ENCODE measurements at places on chromosomes 16 and 17.

- DNase-seq = no peak
These were observed 129.7 kb upstream of the GSE1 start for GRCh38 chr16:85483424-85483823.

GRCh38 chr17:57375770-57376225, 119.5 kb downstream of the MSI2 start:
- DNase-seq = no peak

DNA sequence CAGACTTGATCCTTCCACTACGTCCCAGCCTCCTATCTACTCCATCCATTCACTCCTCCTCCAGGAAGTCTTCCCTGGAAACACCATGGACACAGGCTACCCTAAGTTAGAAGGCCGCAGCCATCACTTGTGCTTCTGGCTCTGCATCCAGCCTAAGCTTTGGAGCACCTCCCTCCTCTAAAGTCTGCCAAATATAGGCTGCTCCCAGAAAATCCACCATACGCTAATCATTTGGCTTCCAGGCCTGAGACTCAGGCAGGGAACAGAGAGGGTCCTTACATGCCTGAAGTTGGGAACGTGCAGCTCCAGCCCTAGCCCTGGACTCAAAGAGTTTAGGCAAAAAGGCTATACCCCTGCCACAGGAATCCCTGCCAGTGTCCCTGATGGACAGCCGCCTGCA, 6.7 kb downstream of the PCGF2 start:
- DNase-seq = no peak

- DNase-seq = no peak
These were observed 128.7 kb downstream of the XYLT1 start for GRCh38 chr16:17342031-17342430.

Measured in ELF-1 (cell line).